ENCODE measurements at places on chromosomes 4 and X. TPM values are rescaled to one million over a fixed set of nuclear protein-coding genes. Genes with fewer than 3 reads are reported as not detected.

Gene ASB12
- not detected for total RNA-seq

DNA sequence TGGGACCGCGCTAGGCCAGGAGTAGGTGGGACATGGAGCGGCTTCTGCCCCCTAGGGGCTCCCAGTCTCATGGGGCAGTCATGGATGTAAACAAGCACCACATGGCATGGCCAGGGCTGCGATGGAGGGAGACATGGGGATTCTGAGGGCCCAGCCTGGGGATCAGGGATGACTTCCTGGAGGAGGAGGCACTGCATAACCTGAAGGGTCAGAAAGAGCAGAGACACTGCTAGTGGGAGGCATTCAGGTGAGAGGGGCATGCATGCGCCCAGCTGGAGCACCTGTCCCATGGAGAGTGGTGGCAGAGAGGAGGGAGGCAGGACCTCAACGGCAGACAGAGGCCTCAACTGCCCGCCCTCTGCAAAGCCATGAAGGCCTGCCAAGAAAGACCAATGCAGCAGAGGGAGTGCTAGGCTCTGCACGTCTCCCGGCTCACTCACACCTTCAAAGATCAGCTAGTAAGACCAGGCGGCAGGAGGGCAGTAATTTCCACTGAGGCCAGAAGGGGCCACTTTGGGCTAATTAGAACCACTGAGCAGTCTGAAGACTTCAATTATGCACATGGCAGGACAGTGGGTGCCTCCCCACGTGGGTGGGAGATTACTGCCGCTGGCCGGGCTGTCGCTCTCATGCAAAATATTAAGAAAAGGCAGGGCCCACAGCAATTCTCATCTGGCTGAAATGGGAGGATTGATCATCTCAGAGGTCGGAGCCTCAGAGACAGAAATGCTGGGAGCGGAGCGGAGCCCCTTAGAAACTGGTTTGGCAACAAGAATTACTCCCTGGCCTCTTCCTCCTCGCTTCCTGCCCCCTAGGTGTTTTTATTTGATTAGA, 69.6 kb downstream of the PPP2R2C start:
- peaks cover 25% of the 10 kb centered on the region for H3K27me3 ChIP-seq
- H3K4me1 ChIP-seq: no peaks in the 10 kb centered on the region
- no peak overlapping the region for H3K4me3 ChIP-seq
- H3K36me3 ChIP-seq: no peaks in the 10 kb centered on the region

DNA sequence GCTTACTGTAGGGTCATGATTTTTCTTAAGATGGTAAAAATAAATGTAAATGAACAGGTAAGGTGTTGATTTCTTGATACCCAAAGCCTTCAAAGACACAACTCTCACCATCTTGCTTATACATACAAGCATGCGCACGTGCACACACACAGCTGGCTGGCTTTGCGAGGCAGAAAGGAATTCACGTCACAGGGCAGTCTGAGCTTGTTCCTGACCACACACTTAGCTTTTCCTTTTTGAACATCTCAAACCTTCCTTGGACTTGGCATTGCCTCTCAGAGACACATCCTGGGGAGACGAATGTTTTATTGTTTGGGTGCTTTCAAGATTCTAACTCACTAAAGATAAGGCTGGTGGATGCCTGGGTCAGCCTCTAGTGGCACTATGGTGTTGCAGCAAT, 175.0 kb downstream of the NHS start:
- H3K36me3 ChIP-seq: no peaks in the 10 kb centered on the region
- peaks cover 18% of the 10 kb centered on the region for H3K4me1 ChIP-seq
- no peak overlapping the region for H3K4me3 ChIP-seq
- no peak overlapping the region for H3K27ac ChIP-seq

DNA sequence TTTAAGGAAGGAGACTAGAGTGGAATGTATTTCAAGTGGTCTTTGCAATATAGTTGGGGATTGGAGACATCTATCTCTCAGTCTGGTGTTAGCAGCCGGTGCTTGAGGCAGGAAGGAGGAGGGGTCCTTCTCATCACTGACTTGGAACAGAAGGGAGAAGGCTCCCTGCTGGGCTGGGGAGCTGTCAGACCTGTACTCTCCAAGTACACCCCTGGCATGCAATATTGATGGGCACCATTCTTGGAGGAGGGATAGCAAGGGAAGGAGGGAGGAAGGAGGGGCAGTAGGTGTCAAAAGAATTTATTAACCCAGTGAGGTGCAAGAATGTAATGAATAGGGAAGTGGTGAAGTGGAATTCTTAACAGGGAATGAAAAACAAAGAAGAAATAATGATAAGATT, 338.8 kb downstream of the UNC5C start:
- H3K27ac ChIP-seq: no peak overlapping the region
- H3K4me3 ChIP-seq: no peak overlapping the region
- no peaks in the 10 kb centered on the region for H3K4me1 ChIP-seq
- no peak for DNase-seq
- no peaks in the 10 kb centered on the region for H3K36me3 ChIP-seq
- peaks cover 57% of the 10 kb centered on the region for H3K27me3 ChIP-seq
